ENCODE measurements at places on chromosomes 13 and 19. TPM values are rescaled to one million over a fixed set of nuclear protein-coding genes. Genes with fewer than 3 reads are reported as not detected.

Gene SHISA2
- total RNA-seq, result not detected

Gene EMP3
- total RNA-seq, result 64.7 TPM

DNA sequence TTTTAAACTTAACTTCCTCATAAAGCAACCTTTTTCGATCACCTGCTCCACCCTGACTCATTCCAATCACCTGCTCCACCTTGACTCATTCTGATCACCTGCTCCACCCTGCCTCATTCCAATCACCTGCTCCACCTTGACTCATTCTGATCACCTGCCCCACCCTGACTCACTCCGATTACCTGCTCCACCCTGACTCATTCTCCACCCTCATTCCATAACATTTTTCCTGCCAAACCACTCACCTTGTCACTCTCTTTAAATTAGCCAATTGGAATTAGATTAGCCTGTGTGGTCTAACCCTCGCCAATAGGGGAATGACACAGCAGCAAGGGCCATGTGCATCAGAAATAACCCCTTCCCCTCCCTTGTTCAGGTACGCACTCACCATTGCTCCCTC, 31.9 kb upstream of the ZNF83 start:
- DNase-seq, result no peak

DNA sequence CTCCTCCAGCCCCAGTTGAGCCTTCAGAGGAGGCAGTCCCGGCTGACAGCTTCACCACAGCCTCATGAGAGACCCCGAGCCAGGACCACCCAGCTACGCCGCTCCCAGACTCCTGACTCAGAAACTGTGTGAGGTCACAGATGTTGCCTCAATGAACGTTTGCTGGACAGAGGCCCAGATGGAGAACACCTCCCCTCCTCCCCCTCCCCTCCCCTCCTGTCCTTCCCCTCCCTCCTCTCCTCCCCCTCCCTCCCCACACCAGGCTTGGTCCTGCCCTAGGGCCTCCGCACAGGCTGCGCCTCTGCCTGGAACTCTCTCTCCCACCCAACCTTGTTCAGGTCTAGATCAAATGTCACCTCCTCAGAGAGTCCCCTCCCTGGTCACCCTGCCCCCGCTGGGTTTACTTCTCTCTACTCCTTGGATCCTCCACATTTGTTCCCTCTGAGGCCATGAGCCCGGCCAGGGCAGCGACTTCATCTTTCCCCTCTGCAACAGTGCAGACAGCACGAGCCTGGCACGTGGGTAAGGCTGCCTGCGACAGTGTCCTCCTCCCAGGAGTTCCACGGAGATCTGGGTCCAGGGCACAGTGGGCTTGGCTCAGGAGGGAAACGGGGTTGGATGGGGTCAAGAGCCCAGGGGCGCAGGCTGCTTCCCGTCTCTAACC, 17.4 kb downstream of the PIP5K1C start:
- no peak for DNase-seq

GRCh38 chr13:92991692-92992091, 234.9 kb upstream of the GPC6 start:
- no peak for DNase-seq

GRCh38 chr19:6745965-6746364, 6.5 kb downstream of the TRIP10 start:
- DNase-seq, result no peak

- no peak for DNase-seq
Observed at GRCh38 chr13:41606646-41607045, 149.3 kb downstream of the RGCC start.

GRCh38 chr13:85091631-85092234, 707.5 kb downstream of the SLITRK6 start:
- no peak for DNase-seq

DNA sequence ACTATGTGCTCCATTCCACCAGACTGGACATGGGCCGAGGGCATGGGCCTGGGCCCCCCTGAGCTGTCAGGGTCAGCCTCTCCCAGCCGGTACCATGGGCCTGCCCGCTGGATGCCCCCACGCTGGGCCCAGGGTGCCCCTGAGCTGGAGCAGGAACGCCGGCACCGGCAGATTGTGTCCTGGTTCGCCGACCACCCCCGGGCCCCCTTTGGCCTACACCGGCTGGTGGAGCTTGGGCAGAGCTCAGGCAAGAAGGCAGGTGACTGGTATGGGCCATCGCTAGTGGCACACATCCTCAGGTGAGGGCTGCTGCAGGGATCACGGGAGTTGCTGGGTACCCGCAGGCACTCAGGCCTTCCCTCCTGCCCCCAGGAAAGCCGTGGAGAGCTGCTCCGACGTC, 3.1 kb downstream of the ATG4D start:
- no peak for DNase-seq
